Aorta (tissue), 5 donors: ENCODE measurements at places on chromosomes 6 and 20. TPM values are rescaled to one million over a fixed set of nuclear protein-coding genes. Genes with fewer than 3 reads are reported as not detected.

GRCh38 chr20:61558726-61559125 is 306.7 kb downstream of the CDH4 start:
- no peak for DNase-seq
- H3K4me3 ChIP-seq: no peak overlapping the region
- no peaks in the 10 kb centered on the region for H3K36me3 ChIP-seq
- no peaks in the 10 kb centered on the region for H3K27me3 ChIP-seq
- no peaks in the 10 kb centered on the region for H3K4me1 ChIP-seq
- no peak overlapping the region for H3K27ac ChIP-seq

DNA sequence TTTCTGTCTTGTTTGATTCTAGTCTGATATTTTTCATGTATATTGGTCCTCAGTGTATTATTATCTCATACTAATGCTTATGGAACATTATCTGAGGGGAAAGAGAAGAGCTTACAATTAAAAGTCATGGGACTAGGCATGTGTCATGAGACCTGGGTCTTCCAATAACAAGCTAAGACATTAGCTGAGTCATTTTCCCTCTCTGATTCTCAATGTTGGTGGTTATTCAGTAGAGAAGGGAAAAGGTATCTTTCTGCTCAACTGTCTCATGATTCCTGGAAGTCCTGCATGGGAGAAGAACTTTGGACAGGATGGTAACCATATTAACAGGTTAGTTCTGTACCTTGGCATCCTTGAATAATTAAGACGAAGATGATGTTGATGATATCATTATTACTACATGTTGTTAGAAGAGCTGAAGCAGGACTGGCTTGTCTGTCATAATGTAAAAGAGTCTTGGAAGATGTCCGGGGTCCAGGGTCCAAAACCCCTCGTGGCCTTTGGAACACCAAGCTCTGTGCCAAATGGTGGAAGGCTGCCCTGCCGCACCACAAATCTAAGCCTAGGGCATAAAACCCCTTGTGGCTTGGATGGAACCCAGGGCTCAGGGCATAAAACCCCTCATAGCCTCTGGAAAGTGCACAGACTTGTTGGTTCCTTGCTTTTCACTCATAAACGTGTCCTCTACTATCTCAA is 19.1 kb downstream of the TRIM38 start:
- no peak for DNase-seq
- H3K27me3 ChIP-seq: no peaks in the 10 kb centered on the region
- no peak overlapping the region for H3K4me3 ChIP-seq
- no peaks in the 10 kb centered on the region for H3K4me1 ChIP-seq
- peaks cover 8% of the 10 kb centered on the region for H3K36me3 ChIP-seq

DNA sequence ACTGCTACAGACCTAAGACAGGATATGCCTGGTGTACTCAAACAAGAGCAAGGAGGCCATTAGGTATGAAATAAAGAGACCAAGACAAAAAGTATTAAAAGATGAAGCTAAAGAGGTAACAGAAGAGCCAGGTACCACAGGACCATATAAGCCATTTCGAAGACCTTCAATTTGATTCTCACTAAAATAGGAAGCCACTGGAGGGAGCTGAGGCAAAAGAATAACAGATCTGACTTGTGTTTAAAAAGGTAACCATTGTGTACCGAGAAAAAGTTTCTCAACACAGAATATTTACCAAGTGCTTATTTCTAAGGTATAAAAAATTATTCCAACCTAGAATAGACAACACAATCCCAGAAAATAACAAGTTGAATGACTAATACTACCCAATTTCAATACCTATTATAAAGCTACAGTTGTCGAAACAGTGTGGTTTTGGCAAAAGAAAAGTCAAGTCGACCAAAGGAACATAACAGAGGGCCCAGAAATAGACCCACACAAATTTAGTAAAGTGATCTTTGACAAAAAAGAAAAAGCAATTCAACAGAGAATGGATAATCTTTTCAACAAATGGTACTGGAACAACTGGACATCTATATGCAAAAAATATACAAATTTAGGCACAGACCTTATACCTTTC is 125.3 kb upstream of the DST start:
- no peak overlapping the region for H3K27ac ChIP-seq
- peaks cover 4% of the 10 kb centered on the region for H3K4me1 ChIP-seq
- no peak for DNase-seq
- H3K4me3 ChIP-seq: no peak overlapping the region

- no peak for DNase-seq
- no peaks in the 10 kb centered on the region for H3K27me3 ChIP-seq
- H3K27ac ChIP-seq: no peak overlapping the region
These were observed 66.7 kb upstream of the ARMC2 start for GRCh38 chr6:108781419-108782100.

- H3K27ac ChIP-seq: no peak overlapping the region
- H3K27me3 ChIP-seq: no peaks in the 10 kb centered on the region
- no peaks in the 10 kb centered on the region for H3K4me1 ChIP-seq
- H3K4me3 ChIP-seq: no peak overlapping the region
These were observed 133.2 kb upstream of the RPS6KA2 start for GRCh38 chr6:166760288-166760687.

CALHM6 gene
- 5.7 TPM for total RNA-seq

GNL1 gene
- 76.9 TPM for total RNA-seq

- H3K27me3 ChIP-seq: no peaks in the 10 kb centered on the region
- H3K4me1 ChIP-seq: no peaks in the 10 kb centered on the region
- H3K36me3 ChIP-seq: no peaks in the 10 kb centered on the region
- no peak overlapping the region for H3K4me3 ChIP-seq
These were observed 295.4 kb downstream of the TFAP2C start for GRCh38 chr20:56924292-56925081.

DNA sequence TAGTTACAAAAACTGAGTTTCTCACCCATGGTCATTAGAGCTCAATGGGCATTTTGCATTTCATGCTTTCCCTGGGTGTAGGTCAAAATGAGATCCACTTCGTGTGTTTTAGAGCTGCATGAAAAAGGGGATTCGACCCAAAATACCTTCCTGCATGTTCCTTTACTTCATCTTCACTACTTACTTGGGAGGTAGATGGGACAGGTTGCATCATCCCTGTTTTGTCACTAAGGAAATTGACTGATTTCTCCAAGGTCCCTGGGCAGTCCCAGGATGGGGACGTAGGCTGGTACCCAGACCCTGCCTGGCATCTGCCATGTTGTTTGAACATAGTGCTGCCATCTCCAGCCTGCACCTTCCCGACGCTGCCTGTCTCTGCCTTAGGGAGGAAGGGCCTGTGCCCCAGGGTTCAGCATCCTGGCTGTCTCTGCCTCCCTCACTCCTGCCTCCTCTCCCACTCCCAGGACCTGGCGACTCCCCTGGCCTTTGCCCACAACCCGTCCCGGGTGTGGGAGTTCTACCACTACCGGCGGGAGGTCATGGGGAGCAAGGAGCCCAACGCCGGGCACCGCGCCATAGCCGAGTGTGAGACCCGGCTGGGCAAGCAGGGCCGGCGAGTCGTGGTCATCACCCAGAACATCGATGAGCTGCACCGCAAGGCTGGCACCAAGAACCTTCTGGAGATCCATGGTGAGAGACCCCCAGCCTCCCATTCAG is 17.0 kb downstream of the SIRT5 start:
- no peaks in the 10 kb centered on the region for H3K27me3 ChIP-seq
- H3K36me3 ChIP-seq: peaks cover 5% of the 10 kb centered on the region
- no peak overlapping the region for H3K4me3 ChIP-seq
- H3K27ac ChIP-seq: no peak overlapping the region
- no peak for DNase-seq
- H3K4me1 ChIP-seq: no peaks in the 10 kb centered on the region

EYS gene
- total RNA-seq: not detected

DNA sequence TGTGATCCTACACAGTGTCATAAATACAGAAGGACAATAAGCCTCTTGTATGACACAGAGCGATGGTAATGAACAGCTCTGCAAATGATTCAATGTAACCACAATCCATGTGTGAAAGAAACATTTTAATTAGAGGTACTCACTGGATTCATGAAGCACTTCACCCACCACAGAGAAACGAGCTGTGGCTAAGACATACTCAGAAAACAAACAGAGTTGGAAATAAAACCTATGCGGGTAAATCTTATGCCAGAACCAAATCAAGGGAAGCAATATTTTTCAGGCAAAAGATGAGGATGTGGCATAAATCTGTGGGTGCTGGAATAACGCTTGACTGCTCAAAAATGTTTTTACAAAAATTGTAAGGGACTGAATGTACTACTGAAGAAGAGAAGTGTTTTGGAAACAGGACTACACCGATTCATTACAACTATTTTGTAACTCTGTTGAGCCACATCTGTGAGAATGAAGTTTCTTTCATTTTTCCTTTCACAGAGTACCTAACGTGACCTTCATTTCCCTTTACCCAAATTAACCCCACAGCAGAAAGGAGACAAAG is 112.1 kb downstream of the WDR27 start:
- no peak overlapping the region for H3K27ac ChIP-seq
- H3K36me3 ChIP-seq: no peaks in the 10 kb centered on the region
- no peaks in the 10 kb centered on the region for H3K27me3 ChIP-seq
- no peak overlapping the region for H3K4me3 ChIP-seq
- no peaks in the 10 kb centered on the region for H3K4me1 ChIP-seq
- DNase-seq: no peak

DNA sequence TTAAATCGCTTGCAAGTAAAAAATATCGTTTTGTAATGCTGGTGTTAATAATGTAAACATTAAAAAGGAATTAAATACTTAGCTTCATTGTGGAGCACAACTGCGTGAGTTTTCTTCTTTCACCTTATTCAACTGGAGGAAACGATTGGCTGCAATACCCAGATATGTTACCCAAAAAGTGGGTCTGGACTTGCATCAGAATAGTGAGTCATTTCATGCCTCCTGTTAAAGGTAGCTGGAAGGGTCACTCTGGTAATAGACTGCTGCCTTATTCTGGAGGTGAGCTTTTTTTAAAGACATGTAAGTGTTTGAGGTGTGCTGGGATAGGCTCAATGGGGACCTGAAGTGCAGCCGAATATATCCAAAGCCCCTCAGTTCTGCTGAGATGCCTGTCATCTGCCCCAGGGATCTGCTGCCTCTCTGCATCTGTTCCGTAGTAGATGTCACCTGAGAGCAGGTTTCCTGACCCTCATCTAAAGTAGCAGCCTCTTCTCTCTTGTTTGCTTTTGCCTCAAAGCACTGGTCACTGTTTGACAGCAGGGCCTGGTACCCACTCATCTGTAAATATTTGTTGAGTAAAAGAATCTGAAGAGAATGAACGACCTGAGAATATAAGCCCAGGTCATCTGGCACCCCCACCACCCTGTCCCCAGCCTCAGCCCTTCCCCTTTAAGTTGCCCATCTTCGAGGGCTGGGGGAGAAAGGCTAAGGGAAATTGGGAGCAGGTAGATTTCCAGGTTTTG is 5.6 kb upstream of the UQCC2 start:
- no peak overlapping the region for H3K4me3 ChIP-seq
- H3K4me1 ChIP-seq: no peaks in the 10 kb centered on the region
- no peak for DNase-seq
- no peaks in the 10 kb centered on the region for H3K27me3 ChIP-seq

GRCh38 chr6:139600343-139600742 is 225.9 kb upstream of the CITED2 start:
- no peaks in the 10 kb centered on the region for H3K27me3 ChIP-seq
- no peaks in the 10 kb centered on the region for H3K36me3 ChIP-seq
- H3K4me1 ChIP-seq: peaks cover 6% of the 10 kb centered on the region
- DNase-seq: no peak
- no peak overlapping the region for H3K4me3 ChIP-seq

ACTL10 gene
- 0.96 TPM for total RNA-seq

GMPR gene
- 23.8 TPM for total RNA-seq

HNF4A gene
- not detected for total RNA-seq

DNA sequence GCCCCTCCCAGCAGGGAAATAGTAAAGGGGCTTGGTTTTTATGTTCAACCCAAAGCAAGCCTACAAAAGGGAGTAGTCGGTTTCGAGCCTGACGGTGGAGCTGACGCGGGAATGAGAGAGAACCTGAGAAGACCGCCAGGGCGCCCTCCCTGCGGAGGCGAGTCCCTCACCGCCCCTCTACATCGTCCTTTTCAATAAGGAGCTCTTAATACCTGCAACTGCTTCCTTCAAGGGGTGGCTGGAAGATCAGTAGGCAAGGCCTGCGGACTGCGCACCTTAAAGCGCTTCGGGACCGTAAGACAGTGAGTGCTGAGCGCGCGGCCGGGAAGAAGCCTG is 709 bp upstream of the ZNF76 start:
- peak overlapping the region; percentile 81 for H3K27ac ChIP-seq
- DNase-seq: no peak
- peak overlapping the region; percentile 77 for H3K4me3 ChIP-seq

- no peak for DNase-seq
- no peak overlapping the region for H3K27ac ChIP-seq
- no peak overlapping the region for H3K4me3 ChIP-seq
- H3K4me1 ChIP-seq: no peaks in the 10 kb centered on the region
- H3K36me3 ChIP-seq: peaks cover 7% of the 10 kb centered on the region
These were observed 58.3 kb upstream of the GNRH2 start for GRCh38 chr20:2984956-2985661.

GRCh38 chr6:35294308-35294945 is 3.2 kb upstream of the DEF6 start:
- H3K27ac ChIP-seq: no peak overlapping the region
- H3K27me3 ChIP-seq: no peaks in the 10 kb centered on the region
- no peak overlapping the region for H3K4me3 ChIP-seq
- peaks cover 12% of the 10 kb centered on the region for H3K36me3 ChIP-seq
- DNase-seq: no peak
- no peaks in the 10 kb centered on the region for H3K4me1 ChIP-seq

EYA4 gene
- total RNA-seq: 4.4 TPM

NRSN1 gene
- not detected for total RNA-seq

KCNQ2 gene
- not detected for total RNA-seq

- no peak for DNase-seq
- no peak overlapping the region for H3K4me3 ChIP-seq
- H3K36me3 ChIP-seq: no peaks in the 10 kb centered on the region
- H3K27ac ChIP-seq: no peak overlapping the region
These were observed 70.7 kb upstream of the CCN6 start for GRCh38 chr6:111983193-111983592.

GRCh38 chr6:119800526-119800925 is 451.0 kb upstream of the MAN1A1 start:
- no peak overlapping the region for H3K27ac ChIP-seq
- H3K27me3 ChIP-seq: no peaks in the 10 kb centered on the region
- H3K36me3 ChIP-seq: no peaks in the 10 kb centered on the region
- no peaks in the 10 kb centered on the region for H3K4me1 ChIP-seq

PRDM1 gene
- total RNA-seq: 10.5 TPM

RBM38 gene
- total RNA-seq: 20.7 TPM

GRCh38 chr20:16107172-16107870 is 465.9 kb downstream of the KIF16B start:
- H3K4me1 ChIP-seq: no peaks in the 10 kb centered on the region
- DNase-seq: no peak
- no peaks in the 10 kb centered on the region for H3K27me3 ChIP-seq
- H3K36me3 ChIP-seq: no peaks in the 10 kb centered on the region
- no peak overlapping the region for H3K4me3 ChIP-seq
- no peak overlapping the region for H3K27ac ChIP-seq

BMP7 gene
- 1.0 TPM for total RNA-seq

DNA sequence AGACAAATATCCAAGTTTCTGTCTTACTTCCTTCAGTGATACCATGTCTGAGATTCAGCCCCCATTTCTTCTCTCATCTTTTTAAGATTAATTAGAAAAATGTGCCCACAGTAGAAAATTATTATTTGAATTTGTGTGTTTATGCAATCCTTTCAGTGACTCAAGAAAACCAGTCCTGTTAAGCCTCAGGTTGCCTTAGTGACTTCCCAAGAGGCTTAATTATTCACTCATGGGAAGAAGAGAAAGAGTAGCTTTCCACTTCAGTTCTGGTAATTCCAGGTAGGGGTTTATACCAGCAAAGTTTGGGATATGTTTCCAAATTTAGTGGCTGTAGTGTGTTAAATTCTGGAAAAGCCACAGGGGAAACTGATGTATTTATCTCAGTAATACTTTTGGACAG is 149.1 kb downstream of the RIMS1 start:
- H3K36me3 ChIP-seq: no peaks in the 10 kb centered on the region
- no peaks in the 10 kb centered on the region for H3K4me1 ChIP-seq
- no peaks in the 10 kb centered on the region for H3K27me3 ChIP-seq
- no peak for DNase-seq
- H3K4me3 ChIP-seq: no peak overlapping the region
